Neuronal stem cell (in vitro differentiated cells): ENCODE measurements at places on chromosomes 11 and 22.

GRCh38 chr11:115613986-115614632 is 109.9 kb upstream of the CADM1 start:
- no peak for DNase-seq

DNA sequence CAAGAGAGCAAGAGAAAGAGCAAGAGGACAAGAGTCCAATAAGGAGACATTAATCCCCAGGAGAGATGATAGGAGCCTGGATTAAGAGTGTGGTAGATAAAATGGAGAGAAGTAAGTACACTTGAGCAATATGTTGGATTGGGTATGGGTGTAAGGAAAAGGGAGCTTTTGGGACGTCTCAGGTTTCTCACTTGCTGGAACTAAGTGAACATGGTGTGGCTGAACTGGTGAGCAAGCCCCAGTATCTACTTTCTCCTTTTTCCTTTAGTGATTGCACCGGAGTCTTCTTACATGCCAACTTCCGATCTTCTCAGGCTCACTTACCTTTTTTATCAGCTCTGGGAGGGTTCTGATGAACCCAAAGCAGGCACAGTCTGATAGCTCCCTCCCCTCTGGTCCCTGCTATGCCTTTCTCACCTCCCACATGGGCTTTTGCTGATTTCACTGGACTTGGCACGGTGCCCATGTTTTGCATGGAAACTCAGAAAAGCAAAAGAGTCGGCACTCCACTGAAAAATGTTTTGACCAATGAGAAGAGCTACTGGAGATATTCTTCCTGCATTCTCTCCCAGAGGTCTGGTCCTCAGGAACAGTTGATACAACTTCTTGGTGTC is 14.5 kb upstream of the APLNR start:
- DNase-seq = no peak

DNA sequence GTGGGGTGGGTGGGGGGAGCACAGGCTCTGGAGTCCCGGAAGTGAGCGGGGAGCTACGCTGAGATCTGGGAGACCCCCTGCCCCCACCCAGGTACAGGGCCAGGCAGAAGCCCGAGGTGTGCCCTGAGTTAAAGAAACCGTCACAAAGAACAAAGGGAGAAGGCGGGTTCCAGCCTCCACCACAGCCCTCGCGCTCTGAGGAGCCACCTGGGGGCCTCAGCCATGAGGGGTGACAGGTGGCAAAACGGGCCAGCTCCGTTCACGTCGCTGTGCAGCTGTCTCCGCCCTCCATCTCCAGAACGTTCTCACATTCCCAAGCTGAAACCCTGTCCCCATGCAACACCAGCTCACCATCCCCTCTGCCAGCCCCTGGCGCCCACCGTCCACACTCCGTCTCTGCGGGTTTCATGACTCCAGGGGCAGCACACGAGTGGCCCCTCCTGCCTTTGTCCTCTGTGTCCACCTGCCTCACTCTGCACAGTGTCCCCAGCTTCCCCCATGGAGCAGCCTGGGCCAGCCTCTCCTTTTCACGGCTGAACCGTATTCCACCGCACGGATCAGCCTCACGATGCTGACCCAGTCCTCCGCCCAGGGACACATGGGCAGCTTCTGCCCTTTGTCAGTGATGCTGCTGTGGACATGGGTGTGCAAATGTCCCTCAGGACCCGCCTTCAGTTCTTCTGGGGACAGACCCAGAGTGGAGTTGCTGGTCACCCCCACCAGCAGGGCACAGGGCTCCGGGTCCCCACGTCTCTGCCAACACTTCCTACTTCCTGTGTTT is 1.7 kb upstream of the MUC5B start:
- DNase-seq = no peak

GRCh38 chr11:24754406-24754805 is 257.6 kb downstream of the LUZP2 start:
- DNase-seq = no peak
